ENCODE measurements at places on chromosomes 5 and 9.

DNA sequence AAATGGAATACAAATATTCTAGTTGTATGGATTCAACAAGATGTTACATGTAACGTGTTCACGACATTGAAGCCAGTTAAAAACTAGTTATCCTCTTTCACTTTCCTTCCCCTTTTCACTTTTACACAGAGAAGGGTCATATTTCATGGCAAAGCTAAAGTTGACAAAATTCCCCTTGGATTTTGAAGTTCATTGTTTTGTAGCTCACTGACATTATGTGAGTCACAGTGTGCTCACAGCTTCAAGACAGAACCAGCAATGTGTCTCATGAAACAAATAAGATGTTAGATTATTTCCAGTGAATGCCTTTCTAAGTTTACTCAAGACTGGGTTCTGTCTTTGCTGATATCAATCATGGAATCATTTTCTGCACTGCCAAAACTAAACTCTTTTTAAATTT is 535.5 kb upstream of the GRIN3A start:
- no peak for DNase-seq

DNA sequence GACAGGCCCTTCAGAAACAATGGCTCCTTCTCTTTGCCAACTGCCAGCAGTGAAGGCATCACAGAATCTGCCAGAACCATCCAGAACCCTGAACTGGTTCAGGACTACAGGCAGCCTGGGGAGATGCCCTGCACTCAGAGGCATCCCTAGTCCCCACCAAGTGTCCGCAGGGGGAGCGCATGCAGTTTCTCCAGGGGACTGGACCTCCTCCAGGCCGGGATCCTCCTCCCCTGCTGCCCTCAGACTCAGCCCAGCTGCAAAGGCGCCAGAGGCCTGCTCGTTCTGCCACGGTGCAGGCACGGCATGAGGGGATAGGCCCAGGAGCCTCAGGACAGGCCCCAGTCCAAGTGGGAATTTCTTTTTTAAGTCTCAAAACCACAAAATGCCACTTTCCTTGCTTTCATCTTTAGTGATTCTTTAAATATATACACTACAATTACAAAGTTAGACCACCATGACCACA is 72.0 kb downstream of the SEMA4D start:
- no peak for DNase-seq

DNA sequence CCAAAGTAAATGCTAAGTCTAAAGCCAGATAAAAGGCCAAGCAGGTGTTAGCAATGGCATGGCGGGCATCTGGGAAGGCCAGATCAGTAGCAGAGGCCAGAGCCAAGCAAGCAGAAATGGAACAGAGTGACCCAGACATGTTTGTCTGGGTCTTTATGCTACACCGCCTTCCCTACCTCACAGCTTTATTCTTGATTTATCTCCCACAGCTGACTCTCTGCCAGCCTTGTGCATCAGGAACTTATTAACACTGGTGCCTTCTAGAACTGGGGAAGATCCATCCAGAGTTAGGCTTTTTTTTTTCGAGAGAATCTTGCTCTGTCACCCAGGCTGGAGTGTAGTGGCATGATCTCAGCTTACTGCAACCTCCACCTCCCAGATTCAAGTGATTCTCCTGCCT is 112.5 kb upstream of the SLC44A1 start:
- DNase-seq, result no peak

GRCh38 chr5:131373265-131373664 is 109.4 kb downstream of the CDC42SE2 start:
- DNase-seq, result peak; percentile 42

DNA sequence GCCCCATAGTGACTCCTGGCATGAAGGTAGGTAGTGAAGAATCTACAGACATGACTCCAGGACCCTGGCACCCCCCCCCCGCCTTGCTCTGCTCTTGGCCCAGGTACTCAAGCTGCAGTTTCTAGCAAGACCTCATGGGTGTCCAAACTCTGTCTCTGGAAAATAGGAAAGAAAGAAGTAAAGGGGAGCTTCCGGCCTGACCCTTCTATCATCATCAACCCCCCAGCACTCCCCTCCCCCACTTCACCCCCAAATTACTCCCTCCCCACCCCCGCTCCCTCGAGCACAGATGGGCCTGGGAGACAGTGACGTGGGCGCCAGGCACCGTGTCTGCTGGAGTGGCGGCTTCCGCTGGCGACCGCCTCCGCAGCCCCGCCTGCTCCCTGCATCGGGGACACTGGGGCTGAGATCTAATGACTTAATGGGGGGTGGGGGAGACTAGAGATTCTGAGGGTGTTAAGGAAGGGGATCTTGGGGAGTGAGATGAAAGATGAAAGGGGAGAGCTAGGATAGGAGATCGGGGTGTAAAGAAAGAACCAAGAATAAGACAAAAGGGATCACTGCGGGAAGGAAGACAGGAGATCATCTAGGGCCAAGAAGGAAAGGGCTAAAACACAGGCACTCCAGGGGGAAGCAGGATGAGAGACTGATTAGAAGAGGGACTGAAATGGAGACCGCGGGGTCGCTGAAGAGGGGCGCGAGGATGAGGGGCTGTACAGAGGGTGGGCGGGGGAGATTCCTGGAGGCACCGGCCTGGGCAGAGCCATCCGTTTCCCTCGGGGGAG is 1.1 kb upstream of the DNAJB5 start:
- DNase-seq, result no peak

GRCh38 chr5:3995954-3996619 is 400.5 kb downstream of the IRX1 start:
- no peak for DNase-seq

DNA sequence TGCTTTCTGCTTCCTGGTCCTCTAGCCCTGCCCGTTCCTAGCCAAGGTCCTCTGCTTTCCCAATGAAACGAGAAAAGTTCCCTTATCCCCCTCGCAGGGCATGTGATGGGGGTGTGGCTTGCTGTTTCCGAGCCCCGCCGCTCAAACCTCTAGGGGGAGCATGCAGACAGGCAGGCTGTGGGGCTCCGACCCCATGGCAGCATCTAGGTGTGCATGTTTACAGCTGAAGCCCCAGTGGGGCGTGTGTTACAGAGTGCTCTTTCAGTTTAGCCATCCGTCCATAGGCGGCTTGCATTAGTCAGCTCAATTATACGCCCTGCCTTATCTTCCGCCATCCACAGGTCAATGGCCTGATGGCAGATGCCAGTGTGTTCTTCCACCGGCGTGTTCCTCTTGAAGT is 48.3 kb upstream of the SPATA31E1 start:
- DNase-seq, result peak; percentile 74

DNA sequence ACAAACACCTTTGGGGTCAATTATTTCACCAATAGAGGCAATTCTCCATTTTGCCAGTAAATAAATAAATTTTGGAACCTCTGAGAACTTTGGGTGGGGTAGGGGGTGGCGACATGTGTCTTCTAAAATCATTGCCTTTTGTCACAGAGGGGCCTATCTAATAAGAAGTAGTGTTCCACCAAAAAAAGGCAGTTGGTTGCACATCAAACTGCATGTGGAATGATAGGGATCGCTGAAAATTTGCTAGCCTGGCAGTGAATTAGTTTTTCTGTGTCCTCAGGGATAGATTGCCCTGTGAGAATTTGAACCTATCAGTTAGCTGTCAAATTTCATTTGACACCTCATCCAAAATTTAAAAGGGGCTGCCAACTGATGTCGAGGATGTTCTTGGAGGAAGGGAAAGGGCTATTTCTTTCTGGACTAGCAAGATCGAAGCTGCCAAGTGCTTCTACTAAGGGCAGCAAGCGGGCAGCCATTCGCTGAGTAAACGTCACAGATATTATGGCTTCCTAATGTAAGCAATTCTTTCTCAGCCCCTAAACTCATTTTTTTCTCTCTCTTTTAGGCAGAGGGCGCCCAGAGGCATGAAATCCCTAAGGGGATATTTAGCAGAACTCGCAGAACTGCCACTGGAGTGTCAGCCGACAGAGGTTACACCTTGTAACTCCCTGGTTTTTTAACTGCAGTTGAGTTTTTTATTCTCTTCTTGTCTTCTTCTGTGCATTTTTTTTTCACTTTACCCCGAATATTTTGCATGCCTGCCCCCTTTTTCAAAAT is 2208.1 kb upstream of the WWC1 start:
- no peak for DNase-seq

DNA sequence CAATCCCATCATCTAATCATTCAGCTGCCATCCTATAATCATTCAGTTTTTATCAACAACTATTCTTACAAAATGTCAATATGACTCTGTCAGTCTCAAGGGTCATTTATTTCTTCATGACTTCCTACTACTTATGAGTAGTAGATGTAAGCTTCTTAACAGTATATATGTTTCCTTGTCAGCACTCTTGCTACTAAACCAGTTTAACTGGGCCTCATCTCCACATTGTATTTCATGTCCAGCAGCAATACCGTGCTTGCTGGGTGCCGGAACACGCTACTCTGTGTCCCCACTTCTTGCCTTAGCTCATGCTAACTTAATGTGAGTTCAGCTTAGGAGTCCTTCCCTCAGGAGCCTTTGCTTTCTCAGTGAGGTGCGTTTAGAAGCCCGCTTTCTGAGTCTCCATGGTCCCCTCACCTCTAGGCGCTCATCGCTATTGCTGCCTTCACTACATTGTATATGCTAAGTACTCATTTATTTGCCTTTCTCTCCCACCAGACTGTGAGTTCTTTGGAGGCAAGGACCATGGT is 32.9 kb downstream of the ELL2 start:
- no peak for DNase-seq

DNA sequence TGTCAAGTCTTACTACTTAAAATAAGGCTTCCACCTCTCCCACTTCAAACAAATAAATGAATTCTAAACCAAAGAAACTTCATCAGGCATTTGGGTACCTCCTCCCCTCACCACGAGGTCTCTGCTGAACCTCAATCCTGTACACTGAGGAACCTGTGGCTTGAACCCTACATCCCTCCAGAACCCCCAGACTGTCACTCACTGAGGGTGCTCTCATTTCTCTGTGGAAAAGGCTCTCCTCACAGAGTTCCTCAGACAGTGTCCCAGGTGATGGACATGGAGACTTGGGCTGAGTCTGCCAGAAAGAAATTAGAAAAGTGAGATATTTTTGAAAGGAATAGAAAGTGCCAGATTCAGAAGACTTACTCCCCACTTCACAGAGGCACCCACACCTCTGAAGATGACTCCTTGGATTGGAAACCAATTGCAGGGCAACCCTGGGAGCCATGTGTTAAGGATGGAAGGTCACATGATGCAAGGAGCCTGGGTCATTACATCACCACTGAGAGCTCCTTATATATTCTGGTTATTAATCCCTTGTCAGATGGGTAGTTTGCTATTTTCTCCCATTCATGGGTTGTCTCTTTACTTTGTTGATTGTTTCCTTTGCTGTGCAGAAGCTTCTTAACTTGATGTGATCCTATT is 19.8 kb downstream of the MLANA start:
- DNase-seq, result no peak

DNA sequence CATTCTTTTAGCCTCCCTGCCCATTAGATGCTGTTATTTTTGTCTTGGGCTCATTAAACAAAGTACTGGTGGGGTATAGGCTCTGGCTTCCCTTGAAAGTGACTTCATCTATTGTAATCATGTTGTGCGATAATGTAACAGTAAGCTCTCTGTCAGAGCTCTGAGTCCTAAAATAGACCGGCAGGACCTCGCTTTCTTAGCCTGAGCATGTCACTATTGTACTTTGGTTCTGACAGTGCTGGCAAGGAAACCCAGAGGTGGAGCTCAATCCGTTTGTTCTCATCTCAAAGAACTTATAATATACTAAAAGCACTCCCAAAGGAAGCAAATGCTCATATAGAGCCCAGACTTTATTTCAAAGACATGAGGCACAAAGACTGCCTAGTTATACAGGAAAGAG is 339.1 kb upstream of the CCNH start:
- DNase-seq, result no peak

DNA sequence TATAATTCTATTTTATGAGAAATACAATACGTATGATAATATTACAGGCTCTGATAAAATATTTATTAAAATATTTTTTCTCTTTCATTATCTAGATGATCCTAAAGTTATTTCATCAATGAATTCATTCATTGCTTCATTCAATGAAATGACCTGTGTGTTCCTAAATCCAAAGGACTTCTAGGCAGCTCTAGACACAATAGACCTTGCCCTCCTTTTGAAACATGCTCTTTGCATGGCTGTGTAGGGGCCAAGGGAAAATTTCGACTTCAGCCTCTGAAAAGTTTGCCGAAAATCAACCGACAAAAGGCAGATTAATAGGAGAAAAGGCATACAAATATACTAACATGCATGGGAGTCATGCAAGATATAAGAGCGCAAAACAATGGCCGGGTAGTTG is 402.0 kb downstream of the ELAVL2 start:
- no peak for DNase-seq

DNA sequence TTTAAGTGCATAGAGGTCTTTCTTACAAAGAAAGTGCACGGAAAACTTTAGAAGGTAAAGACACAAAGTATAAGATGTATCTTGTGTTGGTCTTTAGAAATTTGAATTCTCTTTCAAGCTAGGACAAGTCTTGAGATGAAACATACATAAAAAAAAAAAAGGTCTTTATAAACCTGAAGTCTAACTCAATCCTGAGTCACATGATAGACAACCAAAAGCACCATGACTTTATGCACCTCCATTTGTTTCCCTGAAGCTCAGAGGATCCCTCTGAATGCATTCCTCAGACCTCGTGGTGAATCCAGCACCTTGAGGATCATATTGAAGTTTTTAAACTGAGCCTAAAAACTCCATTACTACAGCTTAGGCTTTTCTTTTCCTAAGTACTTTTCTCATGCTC is 91.8 kb downstream of the RAB3C start:
- no peak for DNase-seq

GRCh38 chr5:40879163-40879942 is 29.9 kb upstream of the C7 start:
- no peak for DNase-seq

- no peak for DNase-seq
Measured at GRCh38 chr5:89064736-89065135, 181.8 kb upstream of the MEF2C start.

DNA sequence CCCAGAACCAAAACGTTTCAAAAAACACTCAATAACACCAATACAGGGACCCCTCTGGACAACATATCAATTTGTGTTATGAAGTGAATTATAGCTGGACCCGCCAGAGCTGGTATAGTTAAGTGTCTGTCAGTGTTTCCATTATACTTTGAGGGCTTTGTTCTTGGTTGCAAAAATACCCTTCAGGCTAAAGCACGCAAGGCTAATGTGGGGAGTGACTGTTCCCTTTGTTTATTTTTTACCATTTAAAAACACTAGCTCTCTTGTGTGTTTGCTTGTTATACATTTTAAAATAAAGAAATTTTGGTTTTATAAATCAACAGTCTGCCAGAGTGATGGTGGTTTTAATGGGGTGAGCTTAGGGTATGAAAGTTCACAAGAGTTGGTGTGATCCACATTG is 859.5 kb downstream of the PTPRD start:
- no peak for DNase-seq

- no peak for DNase-seq
Measured at GRCh38 chr9:34892886-34893285, 65.2 kb upstream of the PHF24 start.

- no peak for DNase-seq
Measured at GRCh38 chr5:162496100-162496808, 428.7 kb downstream of the GABRG2 start.

GRCh38 chr5:145110834-145111233 is 724.3 kb downstream of the PRELID2 start:
- no peak for DNase-seq

- DNase-seq, result no peak
Measured at GRCh38 chr5:42858687-42859086, 47.0 kb upstream of the SELENOP start.

- DNase-seq, result no peak
Measured at GRCh38 chr5:171927345-171927941, 79.0 kb downstream of the FBXW11 start.
